ENCODE measurements at places on chromosomes 11 and 22.

- no peak for DNase-seq
These were observed 1.2 kb upstream of the INTS5 start for GRCh38 chr11:62654297-62654696.

- DNase-seq = no peak
These were observed 34.1 kb downstream of the PAMR1 start for GRCh38 chr11:35491231-35491871.

GRCh38 chr11:25925359-25925758 is 406.6 kb upstream of the ANO3 start:
- no peak for DNase-seq

DNA sequence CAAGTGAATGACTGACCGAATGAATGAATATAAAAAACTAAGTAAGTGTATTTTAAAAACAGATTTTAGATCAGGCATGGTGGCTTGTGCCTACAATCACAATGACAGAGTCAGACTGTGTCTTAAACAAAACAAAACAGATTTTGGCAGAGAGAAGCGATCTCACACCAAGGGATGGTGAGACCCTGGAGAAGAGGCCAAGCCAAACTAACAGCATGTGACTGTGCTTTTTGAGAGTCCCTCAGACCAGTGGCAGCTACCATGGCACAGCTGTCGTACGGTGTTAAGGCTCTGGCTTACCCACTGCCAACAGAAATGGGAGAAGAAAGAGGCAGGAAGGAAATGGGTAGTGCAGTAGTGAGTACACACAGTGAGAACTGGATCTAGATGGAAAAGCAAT is 60.6 kb downstream of the SGSM3 start:
- no peak for DNase-seq

DNA sequence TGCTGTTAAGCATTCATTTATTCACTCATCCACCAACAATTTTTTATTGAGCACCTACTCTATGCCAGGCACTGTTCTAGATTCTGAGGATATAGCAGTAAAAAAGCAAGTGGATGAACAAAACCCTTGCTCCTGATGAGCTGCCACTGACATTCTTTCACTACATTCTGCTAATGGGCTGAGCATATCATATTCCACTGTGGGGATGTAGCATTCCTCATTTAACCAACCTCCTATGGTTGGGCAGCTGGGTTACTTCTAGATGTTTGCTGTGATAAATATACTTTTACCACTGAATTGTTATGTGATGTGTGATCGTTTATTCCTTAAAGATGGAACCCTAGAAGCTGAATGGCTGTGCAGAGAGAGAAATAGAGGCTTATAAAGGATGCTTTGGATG is 176.9 kb downstream of the MN1 start:
- no peak for DNase-seq

DNA sequence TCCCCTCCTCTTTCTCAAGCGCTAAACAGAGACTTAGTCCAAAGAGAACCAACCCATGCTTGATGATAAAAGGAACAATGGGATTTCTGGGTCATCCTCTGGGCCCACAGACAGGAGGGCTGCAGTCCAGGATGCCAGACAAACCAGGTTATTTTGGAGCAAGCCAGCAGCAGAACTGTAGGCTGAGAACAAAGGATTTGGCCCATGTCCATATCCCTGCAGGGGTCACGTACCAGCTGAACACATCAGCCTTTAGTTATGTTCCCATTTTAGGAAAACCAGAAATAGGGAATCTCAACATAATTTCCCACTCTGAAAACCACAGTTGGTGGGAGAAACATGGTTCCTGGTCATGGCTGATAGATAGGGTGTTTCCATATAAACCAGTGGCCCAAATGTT is 533.6 kb upstream of the CADM1 start:
- no peak for DNase-seq

- no peak for DNase-seq
These were observed 2.3 kb downstream of the YPEL4 start for GRCh38 chr11:57647372-57647771.

DNA sequence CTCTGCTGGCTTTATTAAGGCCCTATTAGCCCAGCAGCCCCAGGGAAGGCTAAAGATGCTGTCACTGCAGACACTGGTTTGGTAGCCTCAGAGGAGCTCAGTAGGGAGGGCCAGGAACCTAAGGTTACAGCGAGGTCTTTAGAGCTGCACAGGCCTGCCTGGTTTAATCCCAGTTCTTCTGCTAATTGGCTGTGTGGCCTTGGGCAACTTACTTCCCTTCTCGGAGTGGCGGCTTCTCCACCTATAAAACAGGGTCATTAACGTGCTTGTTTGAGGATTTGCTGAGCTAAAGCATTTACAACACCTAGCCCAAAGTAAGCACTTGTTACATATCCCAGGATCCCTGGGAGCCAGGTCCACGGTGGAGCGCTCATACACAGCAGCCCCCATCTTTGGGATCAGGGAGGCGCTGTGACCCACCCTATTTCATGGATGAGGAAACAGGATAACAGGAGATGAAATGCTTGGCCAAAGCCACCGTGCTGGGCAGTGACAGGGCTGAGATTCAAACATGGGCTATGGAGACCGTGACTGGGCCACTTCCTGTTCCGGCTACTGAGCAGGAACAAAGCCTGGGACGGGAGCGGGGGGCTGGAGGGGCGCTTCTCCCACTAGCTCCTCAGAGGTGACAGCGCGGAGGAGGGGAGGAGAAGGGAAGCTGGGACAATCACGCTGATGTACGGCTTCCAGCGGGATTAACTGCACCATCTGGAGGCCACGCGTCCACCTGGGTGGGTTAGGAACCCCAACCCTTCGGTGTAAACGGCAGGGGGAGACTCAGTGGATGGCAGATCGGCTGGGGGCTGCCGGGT is 61.5 kb downstream of the IGLL1 start:
- DNase-seq = no peak

DNA sequence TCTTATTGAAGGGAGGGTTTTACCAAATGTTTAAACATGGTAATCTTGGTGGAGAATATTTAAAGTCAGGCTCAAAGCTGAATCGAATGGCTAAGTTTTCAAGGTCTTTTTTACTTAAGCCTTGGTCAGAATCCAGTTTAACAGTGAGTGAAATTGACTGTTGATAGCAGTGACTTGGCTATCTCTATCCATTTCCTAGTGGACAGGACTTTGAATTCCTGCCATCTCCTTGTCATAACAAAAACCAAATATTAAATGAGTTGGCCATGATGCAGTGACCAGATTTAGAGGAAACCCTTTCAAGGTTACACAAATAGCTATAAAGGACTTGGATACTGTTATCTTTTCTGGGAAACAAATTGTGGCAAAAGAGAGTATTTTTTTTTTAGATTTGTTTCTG is 92.0 kb downstream of the JRKL start:
- DNase-seq = no peak

GRCh38 chr11:128854841-128855240 is 12.3 kb downstream of the KCNJ1 start:
- no peak for DNase-seq

DNA sequence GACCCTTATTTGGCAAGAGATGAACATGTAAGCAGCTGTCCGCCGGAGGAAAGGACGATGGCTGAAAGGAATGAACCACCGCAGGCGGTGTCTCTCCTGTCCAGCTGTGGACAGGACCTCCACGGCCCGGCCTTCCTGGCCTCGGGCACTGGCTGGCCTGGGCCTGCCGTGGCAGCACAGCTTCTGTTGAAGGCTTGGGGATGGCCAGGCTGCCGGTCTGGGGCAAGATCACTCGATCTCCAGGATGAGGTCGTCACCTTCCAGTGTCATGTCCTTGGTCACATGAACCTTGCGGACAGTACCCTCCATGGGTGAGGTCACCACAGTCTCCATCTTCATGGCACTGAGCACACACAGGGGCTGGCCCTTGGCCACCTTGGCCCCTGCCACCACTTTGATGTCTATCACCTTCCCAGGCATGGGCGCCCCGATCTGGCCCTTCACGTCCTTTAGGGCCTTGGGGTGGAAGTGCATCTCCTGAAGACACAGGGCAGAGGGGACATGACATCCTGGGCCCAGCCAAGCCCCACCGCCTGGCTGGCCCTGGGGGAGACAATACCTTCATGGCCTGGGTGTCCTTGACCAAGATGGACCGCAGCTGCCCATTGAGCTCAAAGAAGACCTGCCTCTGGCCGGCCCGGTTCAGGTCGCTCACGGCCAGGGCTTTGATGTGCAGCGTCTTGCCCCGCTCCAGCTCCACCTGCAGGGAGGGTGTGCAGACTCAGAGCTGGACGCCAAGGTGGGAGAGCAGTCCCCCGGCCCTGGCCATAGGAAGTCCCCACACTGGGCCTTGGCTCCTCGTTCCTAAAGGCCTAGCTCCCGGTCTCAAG is 5.6 kb downstream of the RCE1 start:
- DNase-seq = no peak

GRCh38 chr22:45528046-45528445 is 25.4 kb downstream of the FBLN1 start:
- DNase-seq = no peak

- no peak for DNase-seq
These were observed 33.0 kb upstream of the P2RY2 start for GRCh38 chr11:73184953-73185671.

DNA sequence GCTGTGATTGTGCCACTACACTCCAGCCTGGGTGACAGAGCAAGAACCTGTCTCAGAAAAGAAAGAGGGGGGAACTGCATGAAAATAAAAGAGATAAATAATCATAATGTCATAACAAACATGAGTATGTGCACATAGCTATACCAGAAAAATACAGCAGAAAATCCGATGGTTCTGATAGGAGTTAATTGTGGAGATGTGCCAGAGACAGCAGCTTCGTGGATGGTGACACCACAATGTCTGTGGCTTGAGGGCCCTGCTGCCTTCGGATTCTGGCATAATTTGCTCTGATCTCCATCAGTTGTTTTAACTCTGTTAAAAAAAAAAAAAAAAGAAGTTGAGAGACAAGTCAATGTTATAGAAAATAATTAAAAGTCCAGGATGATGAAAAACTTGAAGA is 292.2 kb upstream of the MPPED2 start:
- DNase-seq = no peak

- no peak for DNase-seq
These were observed 33.2 kb downstream of the ABCC8 start for GRCh38 chr11:17443423-17443822.

DNA sequence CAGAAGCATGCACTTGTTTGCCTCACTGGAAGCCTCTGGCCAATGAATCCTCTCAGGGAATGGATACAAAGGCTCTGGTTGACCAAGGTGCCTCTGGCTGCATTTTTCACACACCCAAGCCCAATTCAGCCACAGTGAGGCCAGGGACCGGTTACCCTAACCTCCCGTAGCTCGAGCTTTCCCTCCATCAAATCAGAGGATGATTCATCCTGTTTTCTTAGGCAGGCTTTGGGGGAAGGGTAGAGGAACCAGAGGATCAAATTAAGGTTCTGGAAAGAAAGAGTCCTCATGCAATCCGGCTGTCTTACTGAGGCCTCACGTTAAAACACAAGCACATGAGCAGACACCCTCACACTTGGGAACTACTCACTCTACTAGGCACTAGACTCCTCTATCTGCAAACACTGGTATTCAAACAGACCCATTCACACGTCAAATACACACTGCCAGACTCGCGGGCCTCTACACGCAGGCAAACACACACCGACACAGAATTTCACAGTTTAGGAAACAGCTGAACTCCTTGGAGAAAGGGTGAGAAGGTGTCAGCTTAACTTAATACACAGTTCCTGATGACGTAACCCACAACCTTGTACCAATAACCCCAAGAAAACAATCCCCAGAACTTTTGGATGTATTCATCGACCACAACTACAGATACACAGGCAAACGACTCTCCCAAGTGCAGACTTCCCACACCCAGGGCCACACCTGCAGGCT is 12.4 kb downstream of the NRXN2 start:
- no peak for DNase-seq

DNA sequence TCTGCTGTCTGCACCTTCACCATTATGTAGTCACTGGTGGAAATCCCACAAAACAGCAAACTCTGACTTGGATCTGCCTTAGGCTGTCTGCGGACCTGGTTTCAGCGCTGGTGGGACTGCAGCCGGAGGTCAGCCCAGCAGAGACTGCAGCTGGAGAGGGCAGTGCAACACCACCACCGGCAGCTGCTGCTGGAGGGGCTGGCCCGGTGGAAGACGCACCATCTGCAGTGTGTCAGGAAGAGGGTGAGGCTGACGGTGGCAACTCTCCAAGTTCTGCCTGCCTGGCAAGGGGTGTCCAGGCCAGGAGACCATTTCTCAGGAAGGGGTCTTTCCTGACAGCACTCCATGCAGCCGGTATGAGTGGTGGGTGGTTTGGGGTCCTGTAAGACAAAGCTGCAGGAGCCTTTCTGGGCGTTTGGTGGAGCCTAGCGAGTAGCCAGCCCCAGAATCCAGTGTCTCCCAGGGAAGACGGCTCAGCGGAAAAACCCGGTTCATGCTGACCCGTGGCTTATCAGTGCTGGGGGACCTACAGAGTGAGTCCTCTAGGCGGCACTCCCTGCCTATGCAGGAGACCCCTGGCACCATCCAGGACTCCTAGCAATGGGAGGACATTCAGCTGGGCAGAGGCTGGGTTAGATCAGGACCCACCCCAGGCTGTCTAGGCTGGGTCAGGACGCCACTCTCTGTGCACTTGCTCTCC is 50.8 kb downstream of the PISD start:
- DNase-seq = no peak

DNA sequence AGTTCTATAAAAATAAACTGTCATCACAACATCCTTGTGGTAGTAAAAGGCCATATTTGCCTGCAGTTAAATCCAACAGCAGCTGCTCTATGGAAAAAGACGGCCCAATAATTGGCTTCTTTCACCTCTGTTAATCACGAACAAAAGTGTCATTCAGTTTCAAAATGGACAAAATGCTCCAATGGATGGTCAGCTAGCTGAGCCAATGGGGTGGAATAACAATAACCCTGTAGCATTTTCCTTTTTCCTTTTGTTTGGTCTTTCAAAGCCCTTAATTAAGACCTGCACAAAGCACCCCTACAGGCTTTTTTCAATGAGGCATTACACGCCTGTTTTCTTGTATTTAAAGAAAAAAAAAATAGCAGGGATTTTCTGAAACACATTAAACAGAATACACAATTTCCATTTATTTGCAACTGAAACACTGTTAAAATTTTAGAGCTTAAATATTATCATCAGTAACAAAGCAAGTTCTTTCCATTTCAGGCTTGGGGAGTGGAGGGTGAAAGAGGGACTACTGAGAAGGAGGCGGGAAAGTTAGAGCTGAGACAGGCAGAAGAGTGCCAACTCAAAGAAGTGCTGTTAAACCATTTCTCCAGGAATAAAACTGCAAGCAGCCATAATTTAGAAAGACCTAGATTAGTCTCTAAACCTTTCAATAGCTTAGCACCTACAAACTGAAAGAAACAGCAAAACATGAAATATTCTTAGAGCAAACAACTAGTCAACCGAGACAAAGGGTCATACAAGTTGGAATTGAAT is 28.7 kb downstream of the LGR4 start:
- no peak for DNase-seq

DNA sequence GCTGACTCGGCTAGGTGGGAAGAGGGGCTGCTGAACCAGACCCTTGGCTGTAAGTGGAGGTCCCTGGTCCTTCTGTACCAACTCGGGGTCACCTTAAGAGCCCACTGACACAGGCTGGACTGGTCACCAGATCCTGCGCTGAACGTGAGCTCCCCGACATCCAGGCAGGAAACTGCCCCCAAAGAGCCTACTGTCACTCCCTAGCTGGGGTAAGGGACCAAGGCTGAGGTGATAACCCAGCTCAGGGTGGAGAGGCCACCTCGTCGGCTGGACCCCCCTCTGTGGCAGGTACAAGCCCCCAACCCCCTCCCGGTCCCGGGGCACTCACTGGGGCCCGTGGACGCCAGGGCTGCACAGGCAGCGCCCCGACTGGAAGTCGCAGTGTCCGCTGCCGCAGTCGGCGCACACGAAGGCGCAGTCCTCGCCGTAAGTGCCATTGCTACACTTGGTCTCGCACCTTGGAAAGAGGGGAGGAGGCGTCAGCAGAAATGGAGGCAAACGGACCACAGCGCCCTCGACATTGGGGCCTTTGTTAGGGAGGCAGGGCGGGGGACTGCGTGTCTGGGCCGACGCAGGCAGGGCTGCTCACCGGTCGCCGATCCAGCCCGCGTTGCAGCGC is 7.4 kb downstream of the SCARF2 start:
- no peak for DNase-seq
